ENCODE measurements at places on chromosomes 7 and 10.

DNA sequence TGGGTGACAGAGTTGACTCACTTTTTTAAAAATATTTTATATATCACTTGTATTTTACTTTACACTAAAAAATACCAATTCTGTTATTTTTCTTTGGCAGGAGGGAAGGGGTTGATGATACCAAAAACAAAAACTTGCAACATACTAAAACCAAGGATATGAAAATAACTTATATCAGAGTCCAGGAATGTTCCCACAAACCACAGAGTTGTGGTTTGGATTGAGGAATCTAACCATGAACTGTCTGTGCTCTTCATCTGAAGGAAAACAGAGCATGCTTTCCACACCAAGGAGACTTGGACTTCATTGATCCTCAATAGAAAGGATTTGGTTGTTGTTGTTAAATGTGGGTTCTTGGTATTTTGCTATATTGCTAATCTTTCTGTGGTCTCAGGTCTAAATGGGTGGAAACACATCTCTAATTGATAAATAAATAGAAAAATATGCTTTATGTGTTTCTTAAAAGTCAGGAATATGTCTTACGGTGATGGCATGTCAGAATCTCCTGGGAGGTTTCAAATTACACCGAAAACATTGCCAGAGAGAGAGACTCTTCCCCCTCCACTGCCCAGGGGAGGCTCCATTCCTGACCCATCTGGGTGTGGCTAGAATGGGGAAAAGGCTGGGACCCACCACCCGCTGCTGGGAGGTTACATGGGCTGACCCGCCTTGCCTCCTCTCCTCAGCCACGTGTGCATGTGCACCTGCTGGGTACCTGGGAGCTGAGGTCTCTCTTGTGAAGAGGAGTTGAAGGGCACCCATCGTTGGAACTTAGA lies 46.9 kb upstream of the STK17A start:
- no peaks in the 10 kb centered on the region for H3K36me3 ChIP-seq
- ATAC-seq: no peak
- no peak overlapping the region for H3K4me3 ChIP-seq
- H3K27me3 ChIP-seq: no peaks in the 10 kb centered on the region
- H3K27ac ChIP-seq: no peak overlapping the region

DNA sequence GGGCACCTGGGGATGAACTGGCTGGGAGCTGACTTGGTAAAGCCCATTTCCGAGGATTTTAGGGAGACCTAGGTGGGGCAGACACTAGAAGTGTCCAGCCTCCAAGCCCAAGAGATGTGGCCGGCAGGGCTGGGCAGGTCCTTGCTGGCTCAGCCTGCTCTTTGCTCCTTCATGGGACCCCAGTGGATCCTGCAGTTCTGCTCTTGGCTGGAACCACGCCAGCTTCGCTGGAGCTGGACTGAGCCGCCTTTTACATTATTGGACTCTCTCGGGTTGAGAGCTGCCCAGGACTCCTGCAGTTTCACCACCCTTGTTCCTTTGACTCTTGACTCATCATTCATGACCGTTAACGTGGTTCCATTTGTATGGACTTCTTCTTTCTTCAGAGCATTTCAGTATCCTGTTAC lies 5.7 kb downstream of the PPIF start:
- no peak overlapping the region for H3K27ac ChIP-seq
- H3K4me3 ChIP-seq: no peak overlapping the region
- no peaks in the 10 kb centered on the region for H3K36me3 ChIP-seq
- no peak for ATAC-seq

- H3K4me3 ChIP-seq: no peak overlapping the region
- no peaks in the 10 kb centered on the region for H3K36me3 ChIP-seq
- no peaks in the 10 kb centered on the region for H3K27me3 ChIP-seq
- ATAC-seq: no peak
- no peak overlapping the region for H3K27ac ChIP-seq
These were observed 31.6 kb upstream of the ZNF746 start for GRCh38 chr7:149529136-149529718.

DNA sequence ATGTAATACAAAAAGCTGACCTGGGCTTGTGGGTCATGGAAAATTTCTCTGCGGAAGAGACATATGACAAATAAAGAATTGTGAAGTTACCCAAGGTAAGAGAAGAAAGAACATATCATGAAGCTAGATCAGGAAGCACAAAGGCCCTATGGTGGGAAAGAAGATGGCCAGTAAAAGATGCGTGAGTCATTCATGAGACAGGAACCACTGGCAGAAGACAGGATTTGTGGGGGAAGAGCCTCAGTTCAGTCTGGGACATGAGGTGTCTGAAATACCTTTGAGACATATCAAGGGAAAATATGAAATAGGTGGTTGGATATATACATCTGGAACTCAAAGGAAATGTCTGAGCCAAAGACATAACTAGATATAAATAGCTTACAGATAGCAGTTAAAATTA lies 27.7 kb upstream of the AMPH start:
- no peak for ATAC-seq
- no peaks in the 10 kb centered on the region for H3K36me3 ChIP-seq
- peaks cover 7% of the 10 kb centered on the region for H3K27me3 ChIP-seq
- no peak overlapping the region for H3K27ac ChIP-seq
- H3K4me3 ChIP-seq: no peak overlapping the region
- no peaks in the 10 kb centered on the region for H3K4me1 ChIP-seq

DNA sequence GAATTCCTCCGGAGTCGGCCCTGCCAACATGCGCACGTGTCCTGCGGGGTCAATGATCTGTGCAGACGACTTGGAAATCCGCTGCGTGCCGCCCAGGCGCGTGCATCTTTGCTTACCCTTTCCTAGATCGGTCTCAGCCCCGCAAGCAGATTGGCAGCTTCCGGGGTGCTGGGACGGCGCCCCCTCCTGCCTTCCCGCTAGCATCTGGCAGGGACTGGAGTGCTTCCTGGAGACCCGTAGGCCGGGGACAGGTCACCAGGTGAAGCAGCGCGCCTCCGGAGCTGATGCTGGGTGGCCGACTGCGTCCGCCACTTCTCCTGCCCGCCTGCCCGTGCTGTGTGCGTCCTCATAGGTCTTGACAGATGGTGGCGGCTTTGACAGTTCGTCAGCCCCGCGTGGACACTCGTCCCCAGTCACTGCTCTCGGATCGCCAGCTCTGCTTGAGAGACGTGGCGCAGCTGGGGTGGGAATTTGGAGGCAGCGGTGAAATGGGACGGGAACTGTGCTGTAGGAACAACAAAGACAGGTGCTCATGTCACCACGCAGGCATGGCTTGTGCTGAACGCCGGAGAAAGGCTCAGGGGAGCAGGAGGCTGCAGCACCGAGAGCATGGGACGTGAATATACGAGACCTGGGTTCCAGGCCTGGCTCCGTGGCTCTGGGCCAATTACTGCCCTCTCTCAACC lies 21.9 kb upstream of the KCNK18 start:
- peak overlapping the region; percentile 6 for H3K4me3 ChIP-seq
- ATAC-seq: peak; percentile 20
- H3K4me1 ChIP-seq: peaks cover 14% of the 10 kb centered on the region
- H3K27ac ChIP-seq: no peak overlapping the region

GRCh38 chr7:37633048-37633447 lies 50.5 kb upstream of the GPR141 start:
- H3K27ac ChIP-seq: no peak overlapping the region
- no peak overlapping the region for H3K4me3 ChIP-seq
- H3K36me3 ChIP-seq: no peaks in the 10 kb centered on the region
- no peaks in the 10 kb centered on the region for H3K27me3 ChIP-seq
- no peaks in the 10 kb centered on the region for H3K4me1 ChIP-seq
- no peak for ATAC-seq

DNA sequence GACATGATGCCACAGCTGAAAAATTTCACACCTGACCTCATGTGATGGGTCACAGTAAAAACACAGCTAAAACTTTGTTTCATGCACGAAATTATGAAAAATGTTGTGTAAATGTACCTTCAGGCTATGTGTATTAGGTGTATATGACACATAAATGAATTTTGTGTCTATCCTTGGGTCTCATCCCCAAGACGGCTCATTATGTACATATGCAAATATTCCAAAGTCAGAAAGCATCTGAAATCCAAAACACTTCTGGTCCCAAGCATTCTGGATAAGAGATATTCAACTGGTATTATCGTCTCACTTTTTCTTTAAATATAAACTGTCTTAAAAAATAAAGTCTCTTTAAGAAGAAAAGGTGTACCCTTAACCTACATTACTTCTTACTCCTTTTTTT lies 145.4 kb downstream of the ATXN7L1 start:
- ATAC-seq: no peak
- H3K4me1 ChIP-seq: peaks cover 15% of the 10 kb centered on the region
- no peak overlapping the region for H3K4me3 ChIP-seq

- no peak for ATAC-seq
- H3K36me3 ChIP-seq: no peaks in the 10 kb centered on the region
- no peak overlapping the region for H3K27ac ChIP-seq
- H3K4me1 ChIP-seq: no peaks in the 10 kb centered on the region
- H3K27me3 ChIP-seq: no peaks in the 10 kb centered on the region
These were observed 308.7 kb downstream of the PTEN start for GRCh38 chr10:88172159-88172558.

DNA sequence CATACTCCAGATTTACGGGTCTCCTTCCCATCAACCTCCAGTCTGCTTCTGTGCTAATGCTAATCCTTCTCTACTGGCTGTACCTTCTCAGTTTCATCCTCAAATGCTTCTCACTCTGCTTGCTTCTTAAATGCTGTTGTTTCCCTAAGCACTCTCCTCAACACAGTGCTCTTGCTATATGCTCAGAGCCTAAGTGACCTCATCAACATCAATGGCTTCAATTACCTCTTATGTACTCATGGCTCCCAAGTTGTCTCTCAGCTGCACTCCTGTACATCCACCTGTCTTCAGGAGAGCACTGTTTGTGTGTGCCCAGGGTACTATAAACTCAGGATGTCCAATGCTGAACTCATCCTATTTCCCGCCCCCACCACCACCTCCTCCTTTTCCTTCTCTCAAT lies 22.5 kb downstream of the ELAPOR2 start:
- H3K27me3 ChIP-seq: no peaks in the 10 kb centered on the region
- H3K4me1 ChIP-seq: no peaks in the 10 kb centered on the region
- no peaks in the 10 kb centered on the region for H3K36me3 ChIP-seq
- H3K27ac ChIP-seq: no peak overlapping the region
- no peak for ATAC-seq

- H3K27ac ChIP-seq: no peak overlapping the region
- no peaks in the 10 kb centered on the region for H3K36me3 ChIP-seq
- ATAC-seq: no peak
These were observed 253.8 kb downstream of the CSTF2T start for GRCh38 chr10:51445588-51445987.

DNA sequence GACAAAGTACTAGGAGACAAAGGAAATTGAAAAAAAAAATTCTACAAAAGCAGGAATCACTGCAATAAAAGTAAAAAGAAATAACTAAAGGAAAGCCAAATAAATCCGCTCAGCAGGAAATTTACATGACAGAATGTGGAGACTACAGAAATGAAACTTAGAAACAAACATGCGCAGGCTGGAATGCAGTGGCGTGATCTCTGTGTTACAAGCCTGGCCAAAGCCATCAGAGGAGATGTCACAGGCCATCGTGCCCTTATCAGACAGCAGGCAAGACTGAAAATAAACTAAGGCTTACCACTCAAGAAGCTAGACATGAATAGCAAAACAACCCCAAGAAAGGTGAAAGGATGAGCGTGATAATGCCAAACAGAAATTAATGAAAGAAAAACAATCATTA lies 6.3 kb upstream of the CAMK2B start:
- no peak for ATAC-seq
- no peaks in the 10 kb centered on the region for H3K36me3 ChIP-seq
- H3K4me1 ChIP-seq: peaks cover 10% of the 10 kb centered on the region
- no peak overlapping the region for H3K4me3 ChIP-seq

DNA sequence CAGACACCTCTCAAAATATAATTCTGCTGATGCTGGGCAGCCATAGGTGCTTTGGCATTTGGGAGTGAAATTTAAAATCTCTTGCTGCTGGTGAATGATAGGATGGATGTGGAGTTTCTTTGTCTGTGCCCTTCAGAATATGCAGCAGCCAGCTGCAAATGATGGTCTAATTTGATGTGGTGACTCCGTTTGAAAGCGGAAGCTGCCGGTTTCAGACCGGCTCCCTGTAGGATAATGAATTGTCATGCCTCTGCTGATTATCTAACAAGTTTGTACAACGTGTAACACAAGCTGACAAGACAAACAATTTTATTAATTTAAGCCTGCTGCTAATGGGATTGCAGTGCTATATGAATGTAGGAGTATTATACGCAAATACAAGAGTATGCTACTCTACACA lies 103.5 kb downstream of the SND1 start:
- no peaks in the 10 kb centered on the region for H3K27me3 ChIP-seq
- no peak for ATAC-seq
- H3K4me1 ChIP-seq: no peaks in the 10 kb centered on the region
- H3K27ac ChIP-seq: no peak overlapping the region
- H3K4me3 ChIP-seq: no peak overlapping the region

DNA sequence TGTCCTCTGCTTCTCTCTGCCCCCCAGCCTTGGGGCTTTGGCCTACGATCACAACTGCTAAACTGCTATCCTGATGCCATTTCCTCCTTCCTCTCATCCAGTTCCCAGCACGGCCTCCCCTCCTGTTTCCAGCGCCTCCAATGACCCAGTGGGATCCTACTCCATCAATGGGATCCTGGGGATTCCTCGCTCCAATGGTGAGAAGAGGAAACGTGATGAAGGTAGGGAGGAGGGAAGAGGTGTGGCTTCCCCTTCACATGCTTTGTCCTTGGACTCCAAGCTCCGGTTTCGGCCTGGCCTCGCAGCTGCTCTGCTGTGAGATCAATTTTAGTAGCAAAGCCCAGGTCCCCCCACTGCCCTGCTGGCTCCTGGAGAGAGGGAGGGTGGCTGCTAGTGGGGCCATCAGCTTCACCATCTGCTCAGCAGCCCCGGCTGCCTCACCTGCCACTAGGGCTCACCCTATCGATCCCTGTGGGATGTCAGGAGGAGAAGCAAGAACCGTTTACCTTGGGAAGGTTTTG lies 35.8 kb downstream of the PAX2 start:
- ATAC-seq: no peak
- H3K4me1 ChIP-seq: no peaks in the 10 kb centered on the region
- no peak overlapping the region for H3K4me3 ChIP-seq
- no peak overlapping the region for H3K27ac ChIP-seq
- H3K27me3 ChIP-seq: peaks cover 70% of the 10 kb centered on the region
- H3K36me3 ChIP-seq: no peaks in the 10 kb centered on the region

DNA sequence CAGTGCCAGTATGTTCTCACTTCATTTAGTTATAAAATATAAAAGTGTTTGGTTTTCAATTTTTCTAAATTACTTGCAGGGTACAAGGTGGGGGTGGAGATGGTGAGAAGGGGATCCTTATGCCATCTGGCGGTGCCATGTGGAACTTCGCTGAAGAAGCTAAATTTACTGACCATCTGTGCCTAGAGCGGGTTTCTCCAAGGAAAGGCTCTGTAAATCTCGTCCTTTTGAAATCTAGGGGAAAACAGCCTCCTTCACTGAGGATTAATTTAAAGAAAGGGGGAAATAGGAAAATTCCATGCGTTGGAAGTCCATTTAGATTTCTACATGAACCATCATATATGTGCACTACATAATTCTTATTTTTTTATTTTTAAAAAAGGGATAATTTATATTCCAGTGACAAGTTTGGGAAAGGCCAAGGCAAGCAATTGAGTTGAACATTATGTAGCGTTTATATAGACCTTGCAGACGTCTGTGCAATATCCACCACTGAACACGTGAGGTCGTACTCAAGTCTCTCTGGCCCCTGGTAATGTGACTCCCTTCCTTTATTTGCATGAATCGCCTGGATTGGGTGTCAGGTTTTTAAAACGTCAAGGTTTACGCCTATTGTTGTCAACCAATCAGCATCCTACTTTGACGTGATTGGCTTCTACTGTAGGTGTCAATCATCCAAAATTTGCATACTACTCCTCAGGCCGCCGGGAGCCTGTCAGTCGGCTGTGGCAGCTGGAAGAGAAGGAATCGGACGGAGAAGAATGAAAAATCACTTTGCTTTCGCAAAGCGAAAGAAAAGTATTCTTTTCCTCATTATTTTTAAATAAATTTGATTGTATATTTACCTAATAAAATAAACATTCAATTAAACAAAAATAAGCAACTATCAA lies 297.1 kb upstream of the NFE2L3 start:
- H3K4me1 ChIP-seq: peaks cover 16% of the 10 kb centered on the region
- H3K27me3 ChIP-seq: peaks cover 79% of the 10 kb centered on the region
- ATAC-seq: peak; percentile 72

Measured in gastroesophageal sphincter (tissue), 4 donors.